ENCODE measurements at places on chromosomes 6 and 20. TPM values are rescaled to one million over a fixed set of nuclear protein-coding genes. Genes with fewer than 3 reads are reported as not detected.

Gene TSPO2
- not detected for total RNA-seq

Gene OPRM1
- total RNA-seq: not detected

- no peak overlapping the region for H3K4me3 ChIP-seq
- no peaks in the 10 kb centered on the region for H3K4me1 ChIP-seq
- H3K36me3 ChIP-seq: no peaks in the 10 kb centered on the region
- H3K27me3 ChIP-seq: no peaks in the 10 kb centered on the region
Observed at GRCh38 chr6:72042088-72042487, 155.7 kb downstream of the RIMS1 start.

DNA sequence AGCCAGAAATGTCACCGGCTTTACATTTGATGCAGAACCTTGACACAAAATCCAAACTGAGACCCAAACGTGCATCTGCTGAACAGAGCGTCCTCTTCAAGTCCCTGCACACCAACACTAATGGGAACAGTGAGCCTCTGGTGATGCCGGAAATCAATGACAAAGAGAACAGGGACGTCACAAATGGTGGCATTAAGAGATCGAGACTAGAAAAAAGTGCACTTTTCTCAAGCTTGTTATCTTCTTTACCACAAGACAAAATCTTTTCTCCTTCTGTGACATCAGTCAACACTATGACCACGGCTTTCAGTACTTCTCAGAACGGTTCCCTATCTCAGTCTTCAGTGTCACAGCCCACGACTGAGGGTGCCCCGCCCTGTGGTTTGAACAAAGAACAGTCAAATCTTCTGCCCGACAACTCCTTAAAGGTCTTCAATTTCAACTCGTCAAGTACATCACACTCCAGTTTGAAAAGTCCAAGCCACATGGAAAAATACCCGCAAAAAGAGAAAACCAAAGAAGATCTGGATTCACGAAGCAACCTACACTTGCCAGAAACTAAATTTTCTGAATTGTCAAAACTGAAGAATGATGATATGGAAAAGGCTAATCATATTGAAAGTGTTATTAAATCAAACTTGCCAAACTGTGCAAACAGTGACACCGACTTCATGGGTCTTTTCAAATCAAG lies 108.4 kb downstream of the RTN4IP1 start:
- no peak for DNase-seq
- H3K4me3 ChIP-seq: no peak overlapping the region
- no peaks in the 10 kb centered on the region for H3K27me3 ChIP-seq
- no peak overlapping the region for H3K27ac ChIP-seq
- H3K36me3 ChIP-seq: no peaks in the 10 kb centered on the region
- no peaks in the 10 kb centered on the region for H3K4me1 ChIP-seq

- H3K27me3 ChIP-seq: no peaks in the 10 kb centered on the region
- H3K27ac ChIP-seq: no peak overlapping the region
- H3K4me1 ChIP-seq: peaks cover 10% of the 10 kb centered on the region
- no peak for DNase-seq
- H3K4me3 ChIP-seq: no peak overlapping the region
- H3K36me3 ChIP-seq: peaks cover 21% of the 10 kb centered on the region
Observed at GRCh38 chr6:161091151-161091550, 99.6 kb downstream of the MAP3K4 start.

DNA sequence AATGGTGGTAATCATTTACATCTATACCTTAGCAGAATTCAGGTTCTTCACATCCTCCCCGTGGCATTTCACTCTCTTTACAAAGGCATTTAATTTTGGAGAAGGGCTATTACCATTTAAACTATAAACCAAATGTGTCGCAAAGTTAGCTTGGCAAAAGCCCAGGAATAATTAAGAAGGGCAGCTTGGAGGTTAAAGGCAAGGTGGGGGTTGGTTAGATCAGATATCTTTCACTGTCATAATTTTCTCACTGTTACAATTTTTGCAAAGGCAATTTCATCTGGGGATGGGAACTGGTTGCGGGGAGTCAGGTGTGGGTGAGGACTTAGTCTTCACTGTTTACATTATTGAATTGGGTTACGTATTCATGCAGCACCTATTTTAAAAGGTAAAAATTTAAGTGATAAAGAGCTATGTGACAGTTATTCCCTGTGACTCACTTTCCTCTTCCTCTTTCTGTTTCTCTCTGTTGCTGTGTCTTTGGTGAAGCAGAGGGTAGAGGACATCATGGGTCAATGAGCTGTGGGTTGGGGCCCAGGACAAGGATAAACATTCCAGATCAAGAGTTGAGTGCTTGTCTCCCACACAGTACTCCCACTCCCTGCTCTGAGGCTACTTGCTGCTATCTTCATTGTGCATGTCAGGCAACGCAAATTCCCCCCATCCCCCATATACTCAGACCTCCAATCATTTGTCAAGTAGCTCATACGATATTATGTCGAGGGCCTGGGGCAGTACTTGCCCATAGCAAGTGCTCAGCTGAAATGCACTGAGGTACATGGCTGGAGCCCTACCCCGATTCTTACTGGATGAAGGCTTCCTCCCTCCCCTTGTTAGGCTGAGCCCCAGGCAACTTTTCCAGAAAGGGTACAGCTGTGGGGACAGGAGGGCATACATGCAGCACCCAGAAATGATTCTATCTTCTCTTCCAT lies 223.1 kb upstream of the MYLIP start:
- no peaks in the 10 kb centered on the region for H3K36me3 ChIP-seq
- H3K4me1 ChIP-seq: no peaks in the 10 kb centered on the region
- no peak overlapping the region for H3K4me3 ChIP-seq
- DNase-seq: no peak

- H3K27me3 ChIP-seq: no peaks in the 10 kb centered on the region
- H3K4me1 ChIP-seq: no peaks in the 10 kb centered on the region
- H3K36me3 ChIP-seq: no peaks in the 10 kb centered on the region
- H3K27ac ChIP-seq: no peak overlapping the region
Observed at GRCh38 chr6:106125925-106126435, 39.8 kb downstream of the PRDM1 start.

- H3K36me3 ChIP-seq: no peaks in the 10 kb centered on the region
- no peak overlapping the region for H3K4me3 ChIP-seq
- H3K27me3 ChIP-seq: no peaks in the 10 kb centered on the region
- no peak overlapping the region for H3K27ac ChIP-seq
- no peak for DNase-seq
Observed at GRCh38 chr20:51668515-51668914, 99.7 kb downstream of the ATP9A start.

GRCh38 chr6:46949632-46950280 lies 28.0 kb upstream of the ADGRF5 start:
- no peaks in the 10 kb centered on the region for H3K4me1 ChIP-seq
- H3K36me3 ChIP-seq: no peaks in the 10 kb centered on the region
- DNase-seq: no peak
- no peak overlapping the region for H3K27ac ChIP-seq
- H3K4me3 ChIP-seq: no peak overlapping the region
- no peaks in the 10 kb centered on the region for H3K27me3 ChIP-seq

- no peaks in the 10 kb centered on the region for H3K27me3 ChIP-seq
- no peak overlapping the region for H3K4me3 ChIP-seq
- no peak overlapping the region for H3K27ac ChIP-seq
- DNase-seq: no peak
Observed at GRCh38 chr6:5665173-5665572, 341.6 kb downstream of the NRN1 start.

- H3K27me3 ChIP-seq: no peaks in the 10 kb centered on the region
- H3K27ac ChIP-seq: no peak overlapping the region
- no peaks in the 10 kb centered on the region for H3K36me3 ChIP-seq
- peaks cover 14% of the 10 kb centered on the region for H3K4me1 ChIP-seq
Observed at GRCh38 chr6:52500238-52501129, 76.4 kb downstream of the TRAM2 start.
